ENCODE measurements at places on chromosomes 3 and 15.

- no peak for DNase-seq
Measured at GRCh38 chr3:31247850-31248562, 284.7 kb upstream of the STT3B start.

DNA sequence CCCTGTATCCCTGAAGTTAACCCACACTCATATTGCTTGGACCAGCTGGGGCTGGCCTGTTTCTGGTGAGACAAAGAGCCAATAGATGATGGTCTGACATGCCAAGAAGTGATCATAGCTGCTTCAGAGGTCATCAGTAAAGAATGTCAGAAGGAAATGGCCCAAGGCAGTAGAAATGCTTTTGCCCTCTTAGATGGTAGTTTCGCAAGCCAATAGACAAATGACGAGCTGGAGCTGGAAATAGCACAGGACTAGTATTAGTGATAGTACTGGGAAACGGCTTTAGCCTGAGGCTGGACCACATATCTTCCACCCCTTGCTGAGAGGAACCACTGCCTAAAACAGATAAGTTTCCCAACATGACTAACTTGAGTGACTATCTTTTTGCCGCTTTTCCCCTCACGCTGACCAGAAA, 176.1 kb upstream of the THBS1 start:
- no peak for DNase-seq

- no peak for DNase-seq
Measured at GRCh38 chr3:62361824-62362223, 11.5 kb downstream of the FEZF2 start.

DNA sequence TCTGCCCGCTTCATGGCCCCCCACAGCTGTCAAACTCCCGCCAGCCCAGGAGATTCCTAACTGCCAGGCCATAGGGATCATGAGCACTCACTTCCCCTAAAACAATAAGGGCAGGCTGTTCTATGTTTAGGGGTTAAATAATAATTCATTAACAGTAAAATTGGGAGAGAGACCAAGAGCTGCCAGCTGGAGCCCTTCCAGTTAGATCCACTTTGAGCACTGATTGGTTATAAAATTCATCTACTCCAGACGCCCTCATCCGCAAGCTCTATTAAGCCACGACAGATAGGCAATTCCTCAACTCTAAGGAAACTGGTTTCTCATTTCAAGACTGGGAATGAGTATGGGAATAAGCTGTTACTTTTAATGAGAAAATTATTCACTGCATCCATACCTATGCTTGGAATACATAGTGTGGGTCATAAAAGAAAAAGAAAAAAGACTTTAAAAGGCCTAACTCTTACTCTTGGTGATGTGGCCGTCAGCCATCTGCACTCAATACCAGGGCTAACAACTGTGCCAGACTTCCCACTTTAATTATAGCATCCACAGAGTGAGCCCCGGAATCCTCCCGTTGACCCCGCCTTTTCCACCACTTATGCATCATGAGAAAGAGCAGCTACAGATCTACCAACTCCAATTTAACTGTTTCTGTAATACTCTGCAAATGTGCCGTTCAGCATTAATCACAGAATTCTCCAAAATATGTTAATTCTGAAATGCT, 44.5 kb downstream of the IL17RD start:
- DNase-seq, result no peak

GRCh38 chr3:126476166-126477060, 722 bp upstream of the ZXDC start:
- peak; percentile 77 for DNase-seq

DNA sequence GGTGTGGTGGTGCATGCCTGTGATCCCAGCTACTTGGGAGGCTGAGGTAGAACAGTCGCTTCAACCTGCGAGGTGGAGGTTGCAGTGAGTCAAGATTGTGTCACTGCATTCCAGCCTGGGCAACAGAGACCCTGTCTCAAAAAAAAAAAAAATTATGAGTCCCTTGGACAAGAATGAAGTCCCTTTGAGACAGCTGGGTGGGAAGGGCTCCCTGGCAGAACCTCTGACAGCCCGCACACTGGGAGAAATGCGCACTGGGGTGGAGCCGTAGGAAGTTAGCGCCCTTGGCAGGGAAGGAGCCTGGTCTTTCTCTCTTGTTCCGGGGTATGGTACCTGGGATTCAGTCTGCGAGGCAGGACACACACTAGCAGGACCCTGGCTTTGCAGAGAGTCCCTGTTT, 51.4 kb downstream of the SLC30A4 start:
- DNase-seq, result no peak

- no peak for DNase-seq
Measured at GRCh38 chr15:75145027-75145841, 56.4 kb upstream of the C15orf39 start.

GRCh38 chr3:14792691-14793121, 26.1 kb upstream of the FGD5 start:
- DNase-seq, result no peak

GRCh38 chr3:125359700-125360099, 15.4 kb downstream of the ZNF148 start:
- DNase-seq, result no peak

- no peak for DNase-seq
Measured at GRCh38 chr3:155739154-155739553, 5.7 kb downstream of the PLCH1 start.

DNA sequence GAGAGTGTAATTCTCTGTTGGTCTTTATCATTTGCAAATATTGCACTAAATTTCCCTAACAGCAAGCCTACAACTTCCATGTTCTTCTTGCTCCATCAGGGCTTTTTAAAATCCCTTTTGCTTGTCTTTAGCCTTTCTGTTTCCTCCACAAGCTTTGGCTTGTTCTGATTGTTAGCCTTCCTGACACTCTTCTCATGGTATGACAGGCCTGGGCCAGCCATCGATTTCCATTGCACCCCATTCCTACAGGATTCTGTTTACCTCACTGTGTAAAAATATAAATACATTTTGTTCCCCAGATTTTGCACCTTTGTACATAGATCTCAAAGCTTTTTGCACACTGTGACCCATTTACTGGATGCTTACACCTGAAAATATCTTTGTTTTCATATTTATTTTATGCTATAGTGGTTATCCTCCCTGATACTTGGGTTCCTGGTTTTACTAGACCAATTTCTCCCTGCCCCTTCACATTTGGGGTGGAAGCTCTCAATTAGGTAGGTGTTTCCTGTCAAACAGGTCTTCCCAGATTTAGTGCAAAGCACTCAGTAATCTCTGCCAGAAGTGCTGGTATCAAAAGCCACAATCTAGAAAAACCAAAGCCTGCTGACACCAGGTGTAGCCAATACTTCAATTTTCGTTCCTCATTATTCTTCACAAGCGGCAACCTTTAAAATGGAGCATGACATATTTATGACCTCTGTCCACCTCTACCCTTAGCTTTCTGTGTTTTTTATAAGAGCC, 57.9 kb upstream of the PPP2R3A start:
- no peak for DNase-seq

GRCh38 chr3:159792070-159792469, 196.6 kb upstream of the IL12A start:
- DNase-seq, result no peak

GRCh38 chr3:79761441-79761840, 6.4 kb downstream of the ROBO1 start:
- no peak for DNase-seq

GRCh38 chr15:69704229-69704628, 251.6 kb downstream of the RPLP1 start:
- no peak for DNase-seq

DNA sequence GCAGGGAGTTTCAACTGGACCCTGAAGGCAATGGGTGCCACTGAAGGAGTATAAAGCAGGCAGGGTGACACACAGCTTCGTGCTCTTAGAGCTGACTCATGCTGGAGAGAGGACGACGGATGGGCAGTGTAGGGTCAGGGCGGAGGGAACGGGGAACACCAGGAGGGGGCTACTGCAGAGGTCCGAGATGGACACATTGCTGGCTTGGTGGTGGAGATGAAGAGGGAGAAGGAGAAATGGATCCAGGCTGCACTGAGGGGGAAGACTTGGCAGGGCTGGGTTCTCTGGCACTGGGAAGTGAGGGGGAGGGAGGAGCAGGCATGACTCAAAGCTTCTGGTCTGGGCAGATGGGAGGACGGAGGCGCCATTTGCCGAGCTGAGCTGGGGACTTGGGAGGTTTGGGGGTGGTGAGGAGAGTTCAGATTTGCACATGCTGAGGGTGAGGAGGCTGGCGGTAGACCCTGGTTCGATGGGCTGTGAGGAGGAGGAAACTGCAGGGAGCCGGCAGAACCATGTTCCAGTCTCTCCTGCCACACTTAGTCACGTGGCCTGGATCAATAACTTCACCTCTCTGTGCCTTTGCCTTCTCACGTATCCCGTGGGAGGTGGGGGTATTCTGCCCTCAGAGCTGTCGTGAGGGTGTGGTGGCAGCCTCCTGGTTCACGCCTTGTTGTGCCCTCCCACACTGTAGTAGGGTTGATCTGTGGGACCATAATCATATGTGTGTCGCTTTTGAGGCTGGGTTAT, 4.6 kb upstream of the KCTD6 start:
- no peak for DNase-seq

DNA sequence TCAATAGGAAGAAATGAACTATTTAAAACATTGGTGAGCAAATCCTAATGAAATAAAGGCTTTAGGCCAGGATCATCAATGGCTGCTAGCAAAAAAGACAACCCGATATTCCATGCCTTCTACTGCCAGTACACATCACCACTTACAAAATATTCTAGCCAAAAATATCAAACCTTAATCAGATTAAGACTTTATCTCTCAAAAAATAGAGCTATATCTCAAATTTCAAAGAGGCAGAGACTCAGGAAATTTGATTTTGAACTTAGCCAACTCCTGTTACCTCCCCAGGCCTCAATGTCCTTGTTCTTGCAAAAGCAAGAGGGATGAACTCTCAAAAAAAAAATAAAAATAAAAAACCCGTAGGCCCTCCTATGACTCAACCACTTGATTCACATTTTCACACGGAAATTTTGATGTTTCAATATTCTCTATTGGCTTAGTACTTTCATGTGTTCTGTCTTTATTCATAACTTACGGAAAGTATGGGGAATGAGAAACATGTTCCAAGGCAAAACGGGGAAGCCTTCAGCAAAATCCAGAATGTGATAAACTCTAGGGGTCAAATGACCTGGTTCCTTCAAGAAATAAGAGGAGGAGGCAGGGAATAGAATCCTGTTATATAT, 273.3 kb upstream of the ZPLD1 start:
- DNase-seq, result no peak

DNA sequence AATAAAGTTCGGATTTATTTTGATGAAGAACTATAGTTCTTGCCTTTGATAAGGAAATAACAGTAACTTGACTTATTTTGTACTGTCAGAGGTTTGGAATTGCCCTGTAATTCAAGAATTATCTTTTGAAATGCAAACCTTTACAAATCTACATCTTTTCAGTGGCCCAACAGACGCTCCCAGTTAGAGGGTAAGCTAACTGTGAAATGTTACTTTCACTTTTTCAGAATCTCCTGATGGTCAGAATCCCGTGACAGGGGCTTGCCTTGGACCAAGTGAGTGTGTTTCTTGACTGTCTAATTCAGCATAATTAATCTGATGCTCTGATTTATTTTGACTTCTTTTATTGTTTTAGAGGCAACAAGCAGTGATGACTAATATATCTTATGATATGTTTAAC, 262.5 kb downstream of the PLOD2 start:
- no peak for DNase-seq

DNA sequence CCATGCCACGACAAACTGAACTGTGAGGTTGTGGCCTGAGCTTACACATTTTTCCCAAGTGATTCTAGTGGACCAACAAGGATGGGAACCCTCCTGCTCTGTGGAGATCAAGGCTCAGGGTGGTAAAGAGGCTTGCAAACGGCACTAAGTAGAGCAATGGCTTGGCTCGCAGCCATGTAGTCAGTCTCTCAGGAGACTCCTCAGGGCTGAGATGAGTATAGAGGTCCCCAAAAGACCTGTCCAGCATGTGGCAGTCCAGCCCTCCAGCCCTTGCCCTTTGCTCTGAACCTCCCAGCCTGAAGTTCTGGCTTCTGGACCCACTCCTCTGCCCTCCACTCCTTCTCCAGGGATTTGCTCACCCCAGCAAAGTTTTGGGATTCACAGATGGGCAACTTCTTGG, 8.3 kb upstream of the CAMP start:
- no peak for DNase-seq

DNA sequence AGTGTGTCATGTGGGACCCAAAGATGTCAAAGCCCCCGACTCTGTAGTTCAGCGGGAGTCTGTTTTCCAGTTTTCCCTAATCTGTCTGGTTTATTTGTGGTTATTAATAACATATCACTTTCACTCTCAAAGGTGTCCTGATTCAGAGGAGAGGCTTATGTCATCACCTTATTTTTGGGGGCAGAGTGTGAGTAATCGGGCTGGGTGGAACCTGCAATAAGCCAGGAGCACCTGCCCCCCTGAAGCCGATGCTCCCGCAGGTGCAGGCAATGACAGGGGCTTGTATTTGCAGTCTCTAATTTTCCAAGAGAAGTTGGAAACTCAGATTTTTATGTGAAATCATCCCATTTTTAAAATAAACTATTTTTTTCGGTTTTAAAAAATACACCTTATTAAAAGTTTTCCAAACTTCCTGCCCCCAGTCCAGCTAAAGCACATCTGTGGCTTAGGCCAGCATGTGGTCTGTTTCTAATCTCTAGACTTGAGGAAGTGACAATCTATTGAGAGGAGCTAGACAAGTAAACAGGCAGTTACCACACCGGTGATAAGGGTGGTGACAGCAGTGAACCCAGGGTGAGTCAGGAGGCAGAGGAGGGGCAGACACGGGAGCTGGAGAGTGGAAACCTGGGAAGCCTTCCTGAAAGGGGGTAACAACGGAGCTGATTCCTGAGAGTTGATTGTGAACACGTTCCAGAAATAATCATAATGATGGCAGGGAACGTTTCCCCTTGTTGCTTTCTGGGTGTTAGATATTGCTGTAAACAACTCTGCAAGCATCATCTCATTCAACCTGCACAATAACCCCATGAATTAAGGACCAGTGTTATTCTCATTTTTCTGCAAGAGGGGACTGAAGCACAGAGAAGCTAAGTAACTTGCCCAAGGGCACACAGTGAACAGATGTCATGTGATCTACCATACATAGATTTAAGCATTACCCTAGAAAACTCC, 37.2 kb downstream of the BHLHE40 start:
- no peak for DNase-seq

DNA sequence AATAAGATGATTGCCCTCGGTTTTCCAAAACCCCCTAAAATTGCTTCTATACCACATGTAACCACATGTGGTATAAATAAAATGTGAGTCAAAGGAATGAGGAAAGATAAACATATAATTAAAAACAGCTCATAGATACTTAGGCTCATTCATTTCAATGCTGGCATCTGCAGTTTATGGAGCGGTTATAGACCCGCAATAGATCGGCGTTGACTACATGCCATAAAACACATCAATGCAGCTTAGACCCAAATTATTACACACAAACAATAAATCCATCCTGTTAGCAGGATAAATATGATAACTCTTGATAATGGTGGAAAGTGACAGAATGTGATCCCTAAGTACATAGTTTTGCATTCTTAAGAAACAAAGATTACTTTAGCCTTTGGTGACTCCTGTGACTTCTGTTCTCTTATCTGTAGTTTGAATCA, 143.7 kb downstream of the NR2F2 start:
- DNase-seq, result no peak

DNA sequence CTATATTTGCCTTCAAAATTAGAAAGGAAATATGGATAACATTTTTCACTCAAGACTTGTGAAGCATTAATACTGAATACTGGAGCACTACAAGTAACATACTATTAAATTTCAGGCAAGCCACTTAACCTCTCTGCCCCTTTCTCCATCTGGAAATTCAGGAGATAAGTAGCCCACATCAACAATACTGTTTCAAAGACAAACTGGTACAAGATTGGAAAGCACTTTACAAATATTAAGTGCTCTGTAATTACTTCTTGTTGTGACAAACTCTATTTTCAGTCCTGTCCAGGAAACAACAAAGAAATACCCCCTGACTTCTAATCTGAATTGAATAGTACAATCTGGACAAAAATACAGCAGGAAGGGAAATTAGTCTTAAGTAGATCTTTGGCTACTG, 49.3 kb downstream of the TMEM212 start:
- no peak for DNase-seq
